ENCODE measurements at places on chromosomes 11 and 22. TPM values are rescaled to one million over a fixed set of nuclear protein-coding genes. Genes with fewer than 3 reads are reported as not detected.

The KCNJ1 gene
- not detected for total RNA-seq

The VSTM5 gene
- not detected for total RNA-seq

GRCh38 chr11:118418766-118419165 is 17.4 kb downstream of the ATP5MG start:
- H3K27ac ChIP-seq = no peak overlapping the region
- H3K27me3 ChIP-seq = no peaks in the 10 kb centered on the region
- DNase-seq = no peak
- H3K4me1 ChIP-seq = no peaks in the 10 kb centered on the region

DNA sequence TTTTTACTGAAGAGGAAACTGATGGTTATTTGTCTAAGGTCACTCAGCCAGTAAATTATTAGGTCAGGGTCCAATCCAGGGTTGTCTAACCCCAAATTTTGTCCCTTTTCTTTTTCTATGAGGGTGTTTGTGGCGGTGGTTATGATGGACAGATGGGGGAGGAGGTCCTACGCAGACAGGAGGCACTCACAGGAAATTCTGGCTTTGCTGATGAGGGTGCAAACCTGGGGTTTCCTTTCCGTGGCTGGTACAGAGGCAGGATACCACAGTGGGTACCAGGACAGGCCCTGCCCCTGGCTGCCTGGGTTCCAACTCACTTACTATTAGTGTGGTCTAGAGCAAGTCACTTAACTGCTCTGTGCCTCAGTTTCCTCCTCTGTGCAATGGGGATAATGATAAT is 91.0 kb downstream of the RRM1 start:
- peaks cover 3% of the 10 kb centered on the region for H3K4me1 ChIP-seq
- H3K27ac ChIP-seq = no peak overlapping the region
- no peak for DNase-seq

DNA sequence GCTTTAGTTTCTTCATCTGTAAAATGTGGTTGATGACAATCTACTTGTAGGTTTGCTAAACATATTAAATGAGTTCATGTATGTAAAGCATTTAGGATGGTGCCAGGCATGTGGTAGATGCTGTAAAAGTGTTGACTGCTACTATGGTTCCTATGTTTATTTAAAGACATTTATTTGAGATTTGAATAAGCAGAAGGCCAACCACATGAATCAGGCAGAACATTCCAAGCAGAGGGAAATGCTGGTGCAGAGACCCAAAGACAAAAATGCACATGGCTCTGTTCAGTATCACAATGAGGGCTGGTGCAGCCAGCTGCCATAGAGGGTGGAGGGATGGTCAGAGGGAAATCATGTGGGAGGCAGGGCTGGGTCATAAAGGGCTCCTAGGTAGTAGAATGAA is 156.2 kb upstream of the PDGFD start:
- H3K4me1 ChIP-seq = no peaks in the 10 kb centered on the region
- no peak overlapping the region for H3K4me3 ChIP-seq
- no peak for DNase-seq
- no peaks in the 10 kb centered on the region for H3K36me3 ChIP-seq
